ENCODE measurements at places on chromosomes 13 and 19.

GRCh38 chr19:6232601-6233055 is 47.1 kb downstream of the MLLT1 start:
- no peak for DNase-seq

- DNase-seq = no peak
Measured at GRCh38 chr19:4500841-4501591, 17.3 kb downstream of the PLIN4 start.

GRCh38 chr19:8686549-8686948 is 12.0 kb downstream of the ACTL9 start:
- DNase-seq = no peak

GRCh38 chr19:16347706-16348105 is 23.1 kb downstream of the KLF2 start:
- no peak for DNase-seq

DNA sequence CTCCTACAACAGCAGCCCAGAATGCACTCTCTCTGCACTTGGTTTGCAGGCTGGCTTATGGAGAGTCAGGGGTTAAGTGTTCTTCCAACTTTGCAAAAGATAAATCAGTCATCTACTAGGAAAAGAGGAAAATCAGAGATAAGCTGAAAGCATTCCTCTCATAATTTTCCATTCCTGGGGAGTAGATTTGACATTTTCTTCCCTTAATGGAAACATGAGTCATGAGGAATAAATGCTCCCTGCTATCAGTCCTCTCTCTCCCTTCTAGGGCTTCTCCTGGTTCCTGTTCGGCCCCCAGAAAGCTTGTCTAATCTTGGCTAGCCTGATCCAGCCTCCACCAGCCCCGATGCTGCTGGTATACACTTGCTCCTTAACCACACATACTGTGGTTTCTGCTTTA is 28.4 kb upstream of the ENOX1 start:
- DNase-seq = no peak

- DNase-seq = no peak
Measured at GRCh38 chr19:51726049-51726448, 2.3 kb upstream of the HAS1 start.

- no peak for DNase-seq
Measured at GRCh38 chr13:46866150-46866549, 30.7 kb downstream of the HTR2A start.

- DNase-seq = no peak
Measured at GRCh38 chr19:58563034-58563573, 4.7 kb upstream of the UBE2M start.

DNA sequence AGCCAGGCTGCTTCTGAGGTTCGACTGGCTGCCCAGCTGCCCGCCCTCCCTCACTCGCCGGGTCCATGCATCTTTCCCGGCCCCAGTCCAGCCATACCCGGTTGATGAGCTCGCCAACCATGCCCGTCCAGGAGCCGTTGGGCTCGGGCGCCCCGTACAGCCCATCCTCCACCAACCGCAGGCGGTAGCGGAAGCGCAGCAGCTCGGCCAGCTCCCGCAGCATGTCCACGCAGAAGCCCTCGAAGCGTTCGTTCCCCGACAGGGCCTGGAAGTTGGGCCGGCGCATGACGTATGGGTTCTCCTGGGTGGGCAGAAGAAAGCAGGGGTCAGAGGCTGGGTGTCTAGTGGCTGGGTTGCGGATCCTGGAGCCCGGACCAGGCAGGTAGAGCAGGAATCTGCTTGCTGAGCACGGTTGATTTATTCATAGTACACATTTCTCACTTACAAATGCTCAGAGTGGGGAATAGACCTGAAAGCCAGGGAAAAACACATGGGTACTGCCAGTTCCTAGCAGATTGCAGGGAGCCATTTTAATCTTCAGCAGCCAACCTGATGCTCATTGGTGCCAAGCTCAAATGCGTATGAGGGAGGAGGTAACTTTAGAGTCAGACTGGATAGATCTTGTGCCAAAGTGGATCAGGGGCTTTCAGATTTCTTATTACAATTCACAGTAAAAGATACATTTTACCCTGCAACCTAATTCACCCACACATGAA is 27.4 kb downstream of the GRIK5 start:
- DNase-seq = no peak

GRCh38 chr13:31793246-31793645 is 53.9 kb downstream of the RXFP2 start:
- DNase-seq = no peak

- no peak for DNase-seq
Measured at GRCh38 chr19:54255105-54255775, 1.8 kb downstream of the LILRB5 start.

DNA sequence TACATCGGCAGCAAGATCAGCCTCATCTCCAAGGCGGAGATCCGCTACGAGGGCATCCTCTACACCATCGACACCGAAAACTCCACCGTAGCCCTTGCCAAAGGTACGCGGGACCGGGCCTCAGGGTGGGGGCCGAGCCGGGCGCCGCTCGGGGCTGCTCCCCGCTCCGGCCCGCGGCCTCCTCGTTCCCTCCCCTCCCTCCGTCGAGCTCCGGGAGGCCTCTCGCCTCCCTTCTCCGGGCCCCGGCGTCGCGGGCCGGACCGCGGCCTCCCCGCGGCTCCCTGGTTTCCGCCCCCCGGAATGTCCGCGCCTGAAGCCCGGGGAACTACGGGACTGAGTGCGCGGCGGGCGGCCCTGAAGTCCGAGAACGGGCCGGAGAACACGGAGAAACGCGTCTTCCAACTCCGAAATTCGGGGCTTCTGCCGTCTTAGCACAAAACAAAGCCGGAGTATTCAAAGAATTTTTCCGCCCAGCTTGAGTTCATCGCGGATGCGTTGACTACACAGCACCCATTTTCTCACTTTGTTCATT is 423 bp downstream of the LSM14A start:
- DNase-seq = peak; percentile 11

DNA sequence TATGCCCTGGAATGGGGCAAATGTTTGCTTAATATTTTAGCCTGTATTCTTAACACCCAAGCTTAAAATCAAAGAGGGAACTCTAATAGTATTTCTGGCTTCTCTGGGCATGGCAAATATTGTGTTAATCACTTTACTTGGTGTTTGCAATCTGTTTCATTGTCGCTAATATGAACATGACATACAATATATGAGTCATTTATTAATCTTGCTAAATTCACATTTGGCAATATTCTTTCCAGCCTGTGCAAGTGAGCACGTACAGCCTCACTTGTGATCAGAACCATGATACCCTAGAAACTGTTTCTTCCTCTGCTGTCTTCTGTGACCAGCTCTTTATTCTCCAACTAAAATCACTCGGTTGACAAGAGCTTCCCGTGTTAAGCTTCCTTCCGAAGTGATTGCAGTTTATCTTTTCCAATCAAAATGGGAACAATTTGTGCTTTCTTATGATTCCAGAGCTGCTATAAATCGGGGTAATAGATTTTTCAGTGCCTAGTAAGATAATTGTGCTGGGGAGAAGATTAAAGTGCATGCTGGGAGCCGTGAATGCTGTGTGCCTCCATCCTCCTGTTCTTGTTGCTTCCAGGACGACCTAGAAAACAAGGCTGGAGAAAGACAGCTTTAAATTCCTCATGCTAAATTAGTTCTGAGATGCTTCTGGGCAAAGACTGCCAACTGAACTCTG is 153.0 kb upstream of the TMTC4 start:
- DNase-seq = no peak

All from stimulated activated CD8-positive, alpha-beta memory T cell treated with anti-CD3 and anti-CD28 coated beads, Interleukin-15, amount 100 ng/mL, for 48 hours (primary cell).